ENCODE measurements at places on chromosomes 1 and 21.
A peak's percentile ranks its signal among the peaks of the same experiment; 100 is the strongest.

DNA sequence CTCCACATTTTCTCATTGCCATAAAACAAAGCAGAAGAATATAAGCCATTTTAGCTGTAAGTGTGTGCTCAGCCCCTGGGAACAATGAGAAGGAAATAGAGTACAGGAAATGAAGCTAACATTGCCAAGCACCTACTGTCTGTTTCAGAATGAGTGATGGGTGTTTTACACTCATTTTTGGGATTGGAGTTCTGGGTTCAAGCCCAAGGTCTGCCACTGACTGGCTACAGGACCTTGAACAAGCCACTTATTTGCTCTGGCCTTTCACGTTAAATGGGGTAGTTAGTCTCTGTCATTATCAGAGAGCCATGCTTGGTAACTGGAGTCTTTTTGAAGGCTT, 80.7 kb upstream of the KAZN start:
- H3K36me3 ChIP-seq, result no peaks in the 10 kb centered on the region
- no peak for DNase-seq
- no peaks in the 10 kb centered on the region for H3K4me1 ChIP-seq
- H3K27me3 ChIP-seq, result peaks cover 14% of the 10 kb centered on the region
- no peak overlapping the region for H3K27ac ChIP-seq
- no peak overlapping the region for H3K4me3 ChIP-seq

DNA sequence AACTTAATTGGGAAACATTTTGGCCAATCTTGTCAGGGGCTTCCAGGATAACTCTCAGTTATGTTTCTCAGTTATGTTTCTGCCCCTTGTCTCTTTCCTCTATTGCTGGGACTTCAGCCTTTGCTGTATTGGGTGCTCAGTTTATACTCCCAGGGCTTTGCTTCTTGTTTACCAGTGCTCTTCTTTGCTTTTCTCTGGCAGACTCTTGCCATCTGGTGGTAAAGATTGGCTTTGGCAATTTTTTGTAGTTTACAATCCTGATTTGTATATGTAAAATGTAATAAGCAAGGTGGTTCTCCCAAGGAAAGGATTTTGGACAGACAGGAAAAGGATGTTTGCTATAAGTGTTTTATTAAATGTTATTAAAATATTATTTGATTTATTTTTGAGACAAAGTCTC, 37.9 kb downstream of the FABP3 start:
- no peak for DNase-seq
- no peak overlapping the region for H3K27ac ChIP-seq
- no peaks in the 10 kb centered on the region for H3K27me3 ChIP-seq
- no peak overlapping the region for H3K4me3 ChIP-seq

GRCh38 chr21:14557413-14557812, 11.3 kb upstream of the SAMSN1 start:
- peaks cover 2% of the 10 kb centered on the region for H3K36me3 ChIP-seq
- no peak for DNase-seq
- peak overlapping the region; percentile 80 for H3K27ac ChIP-seq
- H3K4me3 ChIP-seq, result peak overlapping the region; percentile 64

- H3K27ac ChIP-seq, result no peak overlapping the region
- peak overlapping the region; percentile 88 for H3K4me3 ChIP-seq
- peaks cover 15% of the 10 kb centered on the region for H3K4me1 ChIP-seq
- H3K27me3 ChIP-seq, result no peaks in the 10 kb centered on the region
- DNase-seq, result no peak
- H3K36me3 ChIP-seq, result peaks cover 5% of the 10 kb centered on the region
These were observed 1.3 kb upstream of the FALEC start for GRCh38 chr1:150514260-150514659.

DNA sequence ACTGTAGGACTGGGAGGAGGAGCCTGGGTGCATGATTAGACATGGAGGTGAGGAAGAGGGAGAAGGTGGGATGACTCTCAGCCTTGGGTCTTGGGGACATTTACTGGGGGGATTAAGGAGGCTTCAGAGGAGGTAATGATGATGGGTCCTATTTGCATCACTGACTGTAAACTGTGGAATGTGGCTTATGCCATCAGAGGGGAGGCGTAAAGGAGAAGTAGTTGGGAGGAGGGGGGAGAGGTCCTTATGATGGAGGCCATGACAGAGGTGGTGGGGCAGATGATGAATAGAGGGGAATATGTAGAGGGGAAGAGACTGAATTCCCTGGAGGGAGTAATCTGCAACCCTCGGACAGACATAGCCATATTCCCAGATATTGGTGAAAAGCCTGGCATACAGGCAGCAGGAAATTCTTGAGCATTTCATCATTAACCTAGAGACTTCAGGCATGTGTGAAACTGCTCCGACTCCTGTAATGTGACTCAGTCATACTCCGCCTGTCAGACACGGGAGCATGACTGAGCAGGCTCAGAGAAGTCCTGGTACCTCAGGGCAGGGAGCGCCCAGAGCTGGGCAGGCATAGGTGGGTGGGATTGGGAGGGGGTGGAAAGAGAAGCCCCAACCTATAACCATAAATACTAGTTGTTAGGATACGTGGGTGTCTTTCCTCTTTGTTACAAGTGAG, 8.0 kb upstream of the LCE5A start:
- DNase-seq, result no peak
- H3K4me3 ChIP-seq, result no peak overlapping the region
- no peaks in the 10 kb centered on the region for H3K4me1 ChIP-seq
- H3K27me3 ChIP-seq, result peaks cover 5% of the 10 kb centered on the region

DNA sequence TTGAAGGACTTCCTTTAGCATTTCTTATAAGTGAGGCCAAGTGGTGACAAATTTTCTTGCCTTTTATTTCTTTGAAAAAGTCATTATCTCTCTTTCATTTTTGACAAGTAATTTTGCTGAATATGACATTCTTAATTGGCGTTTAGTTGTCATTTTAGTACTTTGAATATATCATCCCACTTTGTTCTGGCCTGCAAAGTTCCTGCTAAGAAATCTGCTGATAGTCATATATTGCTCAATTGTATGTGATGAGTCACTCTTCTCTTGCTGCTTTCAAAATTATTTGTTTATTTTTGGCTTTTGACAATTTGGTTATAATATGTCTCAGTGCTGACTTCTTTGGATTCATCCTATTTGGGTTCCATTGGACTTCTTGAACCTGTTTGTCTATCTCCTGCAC, 312.6 kb downstream of the DUSP10 start:
- H3K4me1 ChIP-seq, result no peaks in the 10 kb centered on the region
- no peaks in the 10 kb centered on the region for H3K36me3 ChIP-seq
- DNase-seq, result no peak

DNA sequence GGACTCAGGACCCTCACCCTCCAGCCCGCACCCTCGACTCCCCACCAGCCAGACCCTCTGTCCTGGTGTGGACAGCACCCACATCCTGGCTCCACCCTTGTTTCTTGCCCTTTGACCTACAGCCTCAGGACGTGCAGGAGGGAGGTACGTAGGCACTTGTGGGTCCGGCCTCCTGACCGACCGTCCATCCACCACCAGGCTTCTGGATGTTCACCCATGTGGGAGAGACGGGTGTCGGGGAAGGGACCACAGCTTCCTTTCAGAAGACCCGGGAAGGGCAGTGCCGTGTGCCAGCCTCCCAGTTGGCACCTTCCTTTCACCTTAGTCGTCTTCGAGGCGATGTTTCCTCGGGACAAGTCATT, 61.4 kb downstream of the PRKCZ start:
- H3K4me1 ChIP-seq, result peaks cover 10% of the 10 kb centered on the region
- peaks cover 2% of the 10 kb centered on the region for H3K36me3 ChIP-seq
- no peak for DNase-seq
- H3K4me3 ChIP-seq, result no peak overlapping the region

DNA sequence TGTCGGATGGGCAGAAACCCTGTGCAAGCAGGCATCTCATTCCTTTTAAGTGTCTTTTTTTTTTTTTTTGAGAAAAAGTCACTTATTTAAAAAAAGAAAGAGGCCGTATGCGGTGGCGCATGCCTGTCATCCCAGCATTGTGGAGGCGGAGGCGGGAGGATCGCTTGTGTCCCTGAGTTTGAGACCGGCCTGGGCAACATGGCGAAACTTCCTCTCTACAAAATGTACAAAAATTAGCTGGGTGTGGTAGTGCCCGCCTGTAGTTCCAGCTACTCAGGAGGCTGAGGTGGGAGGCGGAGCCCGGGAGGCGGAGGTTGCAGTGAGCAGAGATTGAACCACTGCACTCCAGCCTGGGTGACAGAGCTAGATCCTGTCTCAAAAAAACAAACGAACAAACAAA, 1.7 kb downstream of the GPR137B start:
- peaks cover 31% of the 10 kb centered on the region for H3K27me3 ChIP-seq
- no peak for DNase-seq
- H3K27ac ChIP-seq, result no peak overlapping the region

- no peaks in the 10 kb centered on the region for H3K4me1 ChIP-seq
- H3K36me3 ChIP-seq, result no peaks in the 10 kb centered on the region
- no peak for DNase-seq
- no peak overlapping the region for H3K27ac ChIP-seq
- H3K4me3 ChIP-seq, result no peak overlapping the region
These were observed 10.8 kb upstream of the CDA start for GRCh38 chr1:20578062-20578461.

- peaks cover 3% of the 10 kb centered on the region for H3K27me3 ChIP-seq
- no peak overlapping the region for H3K27ac ChIP-seq
- H3K4me3 ChIP-seq, result no peak overlapping the region
- no peaks in the 10 kb centered on the region for H3K36me3 ChIP-seq
- peaks cover 24% of the 10 kb centered on the region for H3K4me1 ChIP-seq
- DNase-seq, result no peak
These were observed 2.4 kb downstream of the FCN3 start for GRCh38 chr1:27372022-27372807.

- no peak overlapping the region for H3K27ac ChIP-seq
- H3K4me3 ChIP-seq, result no peak overlapping the region
- no peak for DNase-seq
These were observed 7.5 kb upstream of the CBR3 start for GRCh38 chr21:36127250-36127904.

GRCh38 chr1:189185097-189185496, 1292.6 kb downstream of the BRINP3 start:
- no peaks in the 10 kb centered on the region for H3K36me3 ChIP-seq
- H3K27ac ChIP-seq, result no peak overlapping the region
- H3K27me3 ChIP-seq, result no peaks in the 10 kb centered on the region
- H3K4me3 ChIP-seq, result no peak overlapping the region
- no peaks in the 10 kb centered on the region for H3K4me1 ChIP-seq

- peak overlapping the region; percentile 48 for H3K27ac ChIP-seq
- peak overlapping the region; percentile 94 for H3K4me3 ChIP-seq
- peaks cover 2% of the 10 kb centered on the region for H3K4me1 ChIP-seq
- no peak for DNase-seq
- no peaks in the 10 kb centered on the region for H3K27me3 ChIP-seq
These were observed 841 bp downstream of the CENPF start for GRCh38 chr1:214603819-214604252.

GRCh38 chr1:86450847-86451246, 17.9 kb upstream of the CLCA1 start:
- no peak overlapping the region for H3K4me3 ChIP-seq
- no peaks in the 10 kb centered on the region for H3K27me3 ChIP-seq
- no peaks in the 10 kb centered on the region for H3K36me3 ChIP-seq
- no peaks in the 10 kb centered on the region for H3K4me1 ChIP-seq
- no peak for DNase-seq
- H3K27ac ChIP-seq, result no peak overlapping the region

Data from memory B cell (primary cell).